ENCODE measurements at places on chromosomes 4 and X. TPM values are rescaled to one million over a fixed set of nuclear protein-coding genes. Genes with fewer than 3 reads are reported as not detected.
A peak's percentile ranks its signal among the peaks of the same experiment; 100 is the strongest.

GRCh38 chr4:111494471-111494870 is 650.8 kb upstream of the FAM241A start:
- DNase-seq: no peak
- no peaks in the 10 kb centered on the region for H3K27me3 ChIP-seq
- no peaks in the 10 kb centered on the region for H3K4me1 ChIP-seq
- no peak overlapping the region for H3K4me3 ChIP-seq

The CYLC1 gene
- total RNA-seq: not detected

The LRCH2 gene
- total RNA-seq: 16.9 TPM

DNA sequence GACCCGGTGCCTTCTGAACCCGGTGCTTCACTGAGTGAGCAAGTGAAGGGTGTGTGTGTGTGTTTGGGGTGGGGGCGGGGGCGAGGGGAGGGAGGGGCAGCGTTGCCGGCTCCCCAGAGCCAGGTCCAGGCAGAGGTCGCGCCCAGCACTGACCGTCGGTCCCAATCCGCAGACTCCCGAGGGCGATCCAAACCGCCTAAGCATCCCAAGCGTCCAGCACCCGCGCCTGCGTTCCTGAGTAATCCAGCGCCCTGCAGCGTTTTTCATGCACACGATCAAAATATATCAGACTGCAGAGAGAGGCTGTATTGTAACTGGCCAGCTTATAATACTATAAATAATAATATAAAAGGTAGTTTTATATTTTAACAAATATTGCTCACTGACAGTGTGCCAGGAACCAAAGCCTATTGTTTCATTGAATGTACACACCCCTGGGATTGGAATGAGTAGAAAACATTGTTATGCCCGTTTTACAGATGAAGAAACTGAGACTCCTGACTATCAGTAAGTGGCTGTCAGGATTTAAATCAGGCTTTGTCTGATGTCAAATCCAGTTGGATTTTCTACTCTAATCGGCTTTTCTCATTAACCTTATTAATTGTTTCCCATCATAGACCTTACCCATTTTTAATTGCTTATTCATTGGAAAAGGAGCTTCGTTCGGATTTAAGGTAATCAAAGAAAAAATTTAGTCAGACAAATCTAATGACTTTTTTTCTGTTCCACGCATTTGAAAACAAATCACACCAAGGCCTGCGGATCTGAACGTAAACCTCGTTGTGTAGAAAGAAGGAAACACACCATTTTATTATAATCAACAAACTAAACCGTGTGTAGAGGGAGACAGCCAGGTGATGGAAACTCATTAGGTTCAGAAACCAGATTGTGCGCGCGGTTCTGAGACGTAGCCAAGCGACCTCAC is 4.0 kb upstream of the NKX3-2 start:
- DNase-seq: no peak
- H3K27ac ChIP-seq: peak overlapping the region; percentile 87
- H3K27me3 ChIP-seq: peaks cover 56% of the 10 kb centered on the region

The PPEF2 gene
- total RNA-seq: not detected

GRCh38 chrX:139823806-139824205 is 109.0 kb downstream of the ATP11C start:
- H3K4me3 ChIP-seq: no peak overlapping the region
- peaks cover 15% of the 10 kb centered on the region for H3K4me1 ChIP-seq
- no peak overlapping the region for H3K27ac ChIP-seq
- no peaks in the 10 kb centered on the region for H3K27me3 ChIP-seq

The SRPX gene
- 1.8 TPM for total RNA-seq

DNA sequence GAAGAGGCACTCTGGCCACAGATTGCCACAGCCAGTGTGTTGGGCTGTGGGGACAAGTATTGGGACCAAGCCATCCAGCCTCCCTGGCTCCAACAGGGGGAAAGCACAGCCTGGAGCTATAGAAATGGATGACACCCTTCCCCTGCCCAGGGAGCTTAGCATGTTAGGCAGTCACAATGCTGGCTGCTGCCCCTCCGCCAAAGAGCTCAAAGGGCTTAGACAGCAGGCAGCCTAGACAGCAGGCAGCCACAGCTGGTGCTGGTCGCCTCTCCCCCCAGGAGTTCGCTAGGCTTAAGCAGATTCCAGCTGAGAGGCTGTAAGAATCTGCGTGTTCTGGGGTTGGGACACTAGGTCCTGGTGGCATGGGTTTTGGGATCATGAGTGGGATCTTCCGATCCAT is 94.5 kb upstream of the MXRA5 start:
- H3K27me3 ChIP-seq: no peaks in the 10 kb centered on the region
- H3K27ac ChIP-seq: no peak overlapping the region
- H3K4me1 ChIP-seq: no peaks in the 10 kb centered on the region
- no peaks in the 10 kb centered on the region for H3K36me3 ChIP-seq
- no peak for DNase-seq
- no peak overlapping the region for H3K4me3 ChIP-seq

DNA sequence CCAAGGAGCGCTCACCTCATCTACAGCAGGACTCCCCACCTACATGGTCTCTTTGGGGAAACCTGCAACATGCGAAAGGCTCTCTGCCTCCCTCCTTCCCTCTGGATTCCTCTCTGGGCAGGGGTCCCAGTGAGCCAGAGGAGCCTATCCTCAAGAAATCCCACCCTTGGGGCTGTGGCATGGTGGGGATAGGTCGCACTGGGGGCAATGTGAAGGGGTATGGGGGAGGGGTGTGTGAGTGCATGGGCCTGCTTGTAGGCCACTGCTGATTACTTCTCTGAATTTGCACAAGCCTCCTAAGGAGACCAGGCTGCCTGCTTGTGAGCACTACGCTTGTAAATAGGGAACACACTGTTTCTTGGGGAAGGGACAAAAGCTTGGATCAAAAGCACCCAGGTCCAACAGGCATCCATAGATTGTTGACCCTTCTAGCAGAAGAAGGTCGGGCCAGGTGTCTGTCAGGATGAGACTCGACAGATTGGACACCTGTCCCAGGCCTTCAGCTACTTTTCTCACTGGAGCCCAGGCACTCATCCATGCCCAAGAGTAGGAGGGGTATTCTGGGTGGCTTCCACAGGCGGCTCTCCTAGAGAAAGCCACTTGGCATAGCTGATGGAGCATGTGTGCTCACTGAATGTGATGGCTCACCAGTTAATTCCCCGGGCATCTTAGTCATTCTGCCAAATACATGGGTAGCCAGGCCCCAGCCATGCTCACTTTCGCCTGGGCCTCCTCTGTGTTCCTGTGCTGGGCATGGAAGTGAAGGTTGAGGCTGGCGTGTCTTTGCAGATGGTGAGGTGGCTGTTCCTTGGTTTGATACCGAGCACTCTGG is 75.0 kb downstream of the NBDY start:
- H3K4me3 ChIP-seq: no peak overlapping the region
- H3K36me3 ChIP-seq: peaks cover 17% of the 10 kb centered on the region
- peaks cover 1% of the 10 kb centered on the region for H3K4me1 ChIP-seq
- no peak overlapping the region for H3K27ac ChIP-seq

DNA sequence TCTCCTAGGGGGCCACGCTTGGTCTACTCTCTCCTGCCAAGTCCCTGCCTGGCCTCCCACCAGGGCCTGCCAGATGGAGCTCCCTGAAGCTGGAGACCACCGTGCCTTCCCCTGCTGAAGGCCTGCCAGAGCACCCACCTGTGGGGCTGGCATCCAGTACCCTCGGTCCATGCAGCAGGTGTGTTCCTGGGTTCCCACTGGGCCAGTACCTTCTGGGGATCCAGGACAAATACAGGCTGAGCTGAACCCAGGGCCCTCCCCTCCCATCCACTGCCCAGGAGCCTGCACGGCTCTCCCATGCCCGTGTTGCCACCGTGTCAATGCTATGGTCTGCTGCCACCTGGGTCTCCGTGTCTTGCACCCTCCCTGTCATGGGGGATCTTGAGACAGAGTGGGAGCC is 68.8 kb downstream of the ABLIM2 start:
- DNase-seq: no peak
- no peak overlapping the region for H3K4me3 ChIP-seq
- no peak overlapping the region for H3K27ac ChIP-seq
- no peaks in the 10 kb centered on the region for H3K27me3 ChIP-seq

DNA sequence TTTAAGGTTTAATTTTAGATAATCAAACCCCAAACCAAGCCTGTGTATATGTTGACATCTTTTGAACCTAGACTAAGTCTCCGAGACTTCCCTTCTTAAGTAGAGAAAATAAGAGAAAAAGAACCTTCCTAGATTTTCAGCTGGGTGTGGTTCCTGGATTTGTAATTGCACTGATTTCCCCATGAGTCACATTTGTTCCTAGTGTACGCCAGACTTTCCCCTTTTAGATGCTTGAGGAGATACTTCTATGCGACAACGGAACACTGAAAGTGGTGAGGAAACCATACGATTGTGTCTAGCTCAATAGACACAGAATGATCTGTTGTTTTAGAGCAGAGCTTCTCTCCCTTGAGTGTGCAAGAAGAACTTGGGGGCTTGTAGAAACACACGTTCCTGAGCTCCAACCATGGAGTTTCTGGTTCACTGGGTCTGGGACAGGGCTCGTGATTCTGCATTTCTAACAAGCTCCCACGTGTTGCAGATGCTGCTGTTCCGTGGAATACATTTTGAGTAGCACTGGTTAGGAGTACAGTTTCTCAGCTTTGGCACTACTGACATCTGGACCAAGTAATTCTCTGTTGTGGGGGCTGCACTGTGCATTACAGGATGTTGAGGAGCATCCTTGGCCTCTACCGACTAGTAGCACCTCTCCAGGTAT is 87.1 kb downstream of the AMELX start:
- peaks cover 8% of the 10 kb centered on the region for H3K4me1 ChIP-seq
- DNase-seq: no peak
- no peak overlapping the region for H3K4me3 ChIP-seq
- H3K27me3 ChIP-seq: no peaks in the 10 kb centered on the region
- no peaks in the 10 kb centered on the region for H3K36me3 ChIP-seq

Data from progenitor cell of endocrine pancreas (in vitro differentiated cells).